ENCODE measurements at places on chromosomes 5 and 9.

GRCh38 chr9:17017931-17018491, 116.8 kb upstream of the CNTLN start:
- no peak for DNase-seq

- no peak for DNase-seq
These were observed 57.4 kb downstream of the AOPEP start for GRCh38 chr9:94783928-94784327.

DNA sequence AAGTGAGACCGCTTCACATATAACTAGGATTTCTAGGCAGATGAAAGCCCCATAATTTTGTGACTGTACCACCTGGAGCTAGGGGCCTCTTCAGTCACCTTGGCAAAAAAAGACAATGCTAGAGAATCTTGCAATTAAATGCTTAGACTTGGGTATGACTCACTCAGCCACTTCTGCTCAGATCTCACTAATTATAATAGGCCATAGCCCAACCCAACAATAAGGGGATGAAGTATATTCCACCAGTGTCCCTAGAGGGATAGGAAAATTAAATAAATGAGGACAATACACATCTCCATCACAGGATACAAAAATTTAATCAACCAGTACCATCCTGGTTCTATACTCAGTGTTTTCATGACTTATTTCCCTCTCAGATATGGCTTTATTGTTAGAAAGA, 1079.9 kb upstream of the C9orf72 start:
- DNase-seq = no peak

DNA sequence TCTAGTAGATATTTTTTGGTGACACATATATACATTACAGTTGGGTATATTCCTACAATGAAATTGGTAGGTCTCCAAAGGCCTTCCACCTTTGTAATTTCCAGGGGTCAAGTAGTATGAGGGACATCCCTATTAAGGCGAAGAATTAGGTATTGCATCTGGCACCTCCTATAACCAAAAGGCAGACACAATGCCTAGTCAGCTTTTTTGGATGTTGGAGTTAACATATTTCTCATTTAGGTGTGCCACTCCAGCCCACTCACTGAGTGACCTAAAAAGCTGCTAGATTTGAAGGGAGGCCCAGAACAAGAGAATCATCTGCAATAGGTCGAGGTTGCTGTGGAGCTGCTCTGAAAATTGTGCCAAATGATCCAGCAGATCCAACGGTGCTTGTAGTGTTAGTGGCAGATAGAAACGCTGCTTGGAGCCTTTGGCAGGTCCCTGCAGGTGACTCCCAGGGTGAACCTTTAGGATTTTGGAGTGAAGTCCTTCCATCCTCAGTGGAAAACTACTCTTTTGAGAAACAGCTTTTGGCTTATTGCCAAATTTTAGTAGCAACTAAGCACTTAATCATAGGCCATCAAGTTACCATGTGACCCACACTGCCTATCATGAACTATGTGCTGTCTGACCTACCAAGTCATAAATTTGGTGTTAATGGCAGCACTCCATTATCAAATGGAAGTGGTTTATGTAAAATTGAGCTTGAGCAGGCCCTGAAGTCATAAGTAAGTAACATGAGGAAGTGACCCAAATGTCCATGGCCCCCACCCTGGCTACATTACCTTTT, 15.7 kb upstream of the FNIP1 start:
- DNase-seq = no peak
